ENCODE measurements at places on chromosomes 13 and 19. TPM values are rescaled to one million over a fixed set of nuclear protein-coding genes. Genes with fewer than 3 reads are reported as not detected.
A peak's percentile ranks its signal among the peaks of the same experiment; 100 is the strongest.

DNA sequence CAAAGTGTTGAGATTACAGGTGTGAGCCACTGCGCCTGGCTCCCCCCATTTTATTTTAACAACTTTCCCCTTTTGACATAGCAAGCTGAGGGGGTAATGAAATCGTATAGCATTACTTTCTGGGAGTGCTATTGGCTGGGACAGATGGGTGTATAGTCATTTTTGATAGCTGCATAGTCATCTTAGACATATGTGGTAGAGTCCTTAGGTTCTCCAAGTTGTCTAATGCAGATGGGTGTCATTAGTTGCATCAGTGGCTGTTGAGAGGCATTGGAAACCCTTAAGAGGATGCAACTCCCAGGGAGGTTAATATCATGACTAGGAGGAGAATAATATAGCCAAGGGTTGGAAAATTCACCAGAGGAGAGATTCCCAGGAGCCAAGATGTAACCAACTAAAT lies 28.6 kb upstream of the PNMA8B start:
- DNase-seq, result no peak
- no peak overlapping the region for H3K27ac ChIP-seq
- H3K27me3 ChIP-seq, result no peaks in the 10 kb centered on the region
- no peak overlapping the region for H3K4me3 ChIP-seq
- no peaks in the 10 kb centered on the region for H3K4me1 ChIP-seq
- H3K36me3 ChIP-seq, result no peaks in the 10 kb centered on the region

- no peaks in the 10 kb centered on the region for H3K4me1 ChIP-seq
- DNase-seq, result no peak
- H3K36me3 ChIP-seq, result no peaks in the 10 kb centered on the region
- H3K4me3 ChIP-seq, result no peak overlapping the region
- H3K27ac ChIP-seq, result no peak overlapping the region
Observed at GRCh38 chr13:65085977-65086376, 2144.2 kb downstream of the PCDH9 start.

KLK14 gene
- not detected for total RNA-seq

GRCh38 chr19:31312009-31312676 lies 37.1 kb downstream of the TSHZ3 start:
- H3K36me3 ChIP-seq, result no peaks in the 10 kb centered on the region
- no peak overlapping the region for H3K27ac ChIP-seq
- H3K4me3 ChIP-seq, result no peak overlapping the region
- peaks cover 4% of the 10 kb centered on the region for H3K4me1 ChIP-seq
- no peak for DNase-seq
- H3K27me3 ChIP-seq, result no peaks in the 10 kb centered on the region

DNA sequence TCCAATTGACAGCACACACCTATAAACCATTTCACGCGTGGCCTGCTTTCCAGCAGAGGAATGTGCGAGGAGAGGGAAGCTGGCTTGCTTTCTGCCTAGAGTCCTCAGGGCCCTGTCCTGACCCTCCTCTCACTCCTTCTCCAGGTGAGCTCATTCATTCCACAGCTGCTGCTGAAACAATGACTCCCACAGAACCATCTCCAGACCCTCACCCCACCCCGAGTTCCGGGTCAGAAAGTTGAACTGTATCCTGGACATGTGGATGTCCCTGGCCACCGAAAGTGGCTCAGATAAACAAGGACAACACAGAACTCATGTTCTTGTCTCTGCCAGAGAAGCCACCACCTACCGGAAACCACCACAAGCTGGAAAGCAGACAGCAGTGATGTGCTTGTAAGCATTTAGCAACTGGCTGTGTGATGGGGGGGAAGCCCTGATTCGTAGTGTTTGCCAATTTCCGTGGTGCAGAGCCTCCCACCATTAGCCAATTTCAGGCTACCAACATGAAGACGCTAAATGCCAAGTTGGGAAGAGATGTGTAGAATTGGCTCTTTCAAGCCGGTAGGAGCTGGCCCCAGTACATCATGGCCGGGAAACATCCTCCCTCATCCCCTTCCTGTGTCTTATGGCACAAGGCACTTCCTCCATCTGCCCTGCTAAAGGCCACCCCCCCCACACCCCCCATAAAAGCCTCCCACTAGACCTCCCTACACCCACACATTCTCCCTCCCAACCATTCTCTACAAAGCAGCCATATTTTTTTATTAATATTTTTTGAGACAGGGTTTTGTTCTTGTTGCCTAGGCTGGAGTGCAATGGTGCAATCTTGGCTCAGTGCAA lies 5.0 kb downstream of the SYCE2 start:
- H3K27ac ChIP-seq, result peak overlapping the region; percentile 17
- H3K36me3 ChIP-seq, result no peaks in the 10 kb centered on the region
- no peak overlapping the region for H3K4me3 ChIP-seq
- no peak for DNase-seq
- H3K4me1 ChIP-seq, result peaks cover 13% of the 10 kb centered on the region
- no peaks in the 10 kb centered on the region for H3K27me3 ChIP-seq

DNA sequence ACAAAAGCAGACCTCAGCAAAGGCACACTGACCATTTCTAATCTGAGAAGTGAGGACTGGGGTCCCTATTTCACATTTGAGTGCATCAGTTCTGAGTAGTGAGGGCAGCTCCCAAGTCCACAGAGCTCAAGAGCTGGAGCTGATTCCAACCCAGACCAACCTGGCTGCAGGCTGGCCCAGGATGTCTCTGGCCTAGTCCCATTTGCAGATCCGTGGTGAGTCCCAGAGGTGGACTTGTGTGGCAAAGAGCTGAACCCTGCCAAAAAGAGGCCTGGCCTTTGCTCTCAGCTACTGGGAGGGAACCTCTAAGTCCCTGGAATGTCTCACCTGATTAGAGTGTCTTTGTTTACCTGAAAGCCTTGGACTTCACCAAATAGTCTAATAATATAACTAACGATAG lies 14.6 kb downstream of the SIGLEC7 start:
- H3K27me3 ChIP-seq, result no peaks in the 10 kb centered on the region
- no peaks in the 10 kb centered on the region for H3K4me1 ChIP-seq

DCUN1D2 gene
- 84.0 TPM for total RNA-seq

GRCh38 chr13:49806126-49806536 lies 13.6 kb upstream of the KPNA3 start:
- no peak overlapping the region for H3K27ac ChIP-seq
- H3K27me3 ChIP-seq, result no peaks in the 10 kb centered on the region
- DNase-seq, result no peak
- H3K36me3 ChIP-seq, result no peaks in the 10 kb centered on the region
- no peak overlapping the region for H3K4me3 ChIP-seq

NLRP5 gene
- not detected for total RNA-seq

- no peaks in the 10 kb centered on the region for H3K36me3 ChIP-seq
- no peak for DNase-seq
- H3K4me1 ChIP-seq, result no peaks in the 10 kb centered on the region
Observed at GRCh38 chr19:33684538-33685232, 62.9 kb downstream of the CHST8 start.

DNA sequence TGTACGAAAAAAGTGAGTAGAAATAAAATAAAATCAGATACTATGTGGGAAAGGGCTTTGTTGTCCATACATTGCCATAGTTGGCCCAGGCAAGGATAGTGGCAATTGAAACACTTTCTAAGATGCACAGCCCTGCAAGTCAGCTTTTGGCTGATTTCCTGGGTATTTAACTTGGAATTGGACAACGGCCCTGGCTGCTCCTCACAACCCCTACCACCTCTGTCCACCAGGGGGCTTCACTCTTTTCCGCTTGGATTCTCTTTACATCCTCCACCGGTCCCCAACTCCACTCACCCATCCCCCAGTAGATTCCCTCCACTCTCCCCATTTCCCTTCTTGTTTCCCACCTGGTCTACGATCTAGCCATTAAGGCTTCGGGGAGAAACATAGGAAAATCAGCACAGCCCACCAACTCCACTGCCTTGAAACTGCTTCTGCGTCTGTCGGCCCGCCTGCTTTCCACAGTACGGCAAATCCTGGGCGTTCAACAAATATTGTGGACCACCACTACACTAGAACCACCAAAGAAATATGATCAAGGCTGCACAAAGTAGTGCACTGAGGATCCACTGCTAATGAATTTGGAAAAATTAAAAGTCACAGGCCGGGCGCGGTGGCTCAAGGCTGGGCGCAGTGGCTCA lies 48.6 kb upstream of the GTF3A start:
- H3K36me3 ChIP-seq, result no peaks in the 10 kb centered on the region
- H3K27me3 ChIP-seq, result no peaks in the 10 kb centered on the region
- H3K4me3 ChIP-seq, result no peak overlapping the region
- H3K27ac ChIP-seq, result no peak overlapping the region
- no peaks in the 10 kb centered on the region for H3K4me1 ChIP-seq

C13orf42 gene
- total RNA-seq, result not detected

GRCh38 chr13:44932850-44933251 lies 56.4 kb downstream of the NUFIP1 start:
- no peaks in the 10 kb centered on the region for H3K36me3 ChIP-seq
- H3K27ac ChIP-seq, result peak overlapping the region; percentile 75
- DNase-seq, result no peak
- no peaks in the 10 kb centered on the region for H3K27me3 ChIP-seq
- H3K4me3 ChIP-seq, result no peak overlapping the region

- no peak for DNase-seq
- no peaks in the 10 kb centered on the region for H3K27me3 ChIP-seq
- no peaks in the 10 kb centered on the region for H3K4me1 ChIP-seq
- no peak overlapping the region for H3K4me3 ChIP-seq
- H3K27ac ChIP-seq, result no peak overlapping the region
Observed at GRCh38 chr13:94239135-94239534, 240.3 kb downstream of the DCT start.

DNA sequence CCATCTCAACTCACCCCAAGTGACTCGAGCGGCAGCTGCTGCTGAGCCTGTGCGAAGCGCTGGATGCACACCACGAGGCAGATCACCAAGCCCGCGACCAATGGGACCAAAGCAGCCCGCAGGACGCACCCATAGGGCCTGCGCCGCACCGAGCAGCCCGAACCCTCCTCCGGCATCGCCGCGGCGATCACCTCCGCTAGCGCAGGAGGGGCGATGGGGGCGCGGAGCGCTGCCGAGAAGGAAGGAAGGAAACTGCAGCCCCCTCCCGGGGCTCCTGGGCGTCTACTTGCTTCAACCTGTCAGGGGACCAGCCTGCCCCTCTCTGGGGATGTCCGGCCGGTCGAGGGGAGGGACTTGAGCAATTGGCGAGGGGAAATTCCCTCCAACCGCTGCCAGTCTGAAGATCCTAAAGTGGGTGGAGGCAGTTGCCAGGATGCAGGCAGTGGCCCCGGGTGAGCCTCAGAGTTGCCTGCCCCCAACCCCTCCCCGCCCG lies at the start of gene CD70:
Gene CD70, minus strand, starts transcription at position 324 of the 493 bp plus-strand sequence. Its CDS starts 148 bp downstream, at position 176.
- H3K4me3 ChIP-seq, result peak within 1 kb of the TSS; percentile 15
- H3K27me3 ChIP-seq, result peaks cover 78% of the 10 kb centered on the region
- no peaks in the 10 kb centered on the region for H3K4me1 ChIP-seq
- H3K27ac ChIP-seq, result no peak within 1 kb of the TSS
- H3K36me3 ChIP-seq, result no peaks in the 10 kb centered on the region

- DNase-seq, result no peak
- no peaks in the 10 kb centered on the region for H3K4me1 ChIP-seq
- H3K27ac ChIP-seq, result no peak overlapping the region
- no peaks in the 10 kb centered on the region for H3K36me3 ChIP-seq
- peaks cover 12% of the 10 kb centered on the region for H3K27me3 ChIP-seq
- no peak overlapping the region for H3K4me3 ChIP-seq
Observed at GRCh38 chr19:34075661-34076091, 96.6 kb upstream of the LSM14A start.

CEACAM20 gene
- total RNA-seq, result not detected

- no peak overlapping the region for H3K4me3 ChIP-seq
- no peaks in the 10 kb centered on the region for H3K27me3 ChIP-seq
- H3K4me1 ChIP-seq, result no peaks in the 10 kb centered on the region
- peaks cover 63% of the 10 kb centered on the region for H3K36me3 ChIP-seq
- no peak for DNase-seq
Observed at GRCh38 chr13:25249001-25249543, 38.2 kb downstream of the MTMR6 start.

DNA sequence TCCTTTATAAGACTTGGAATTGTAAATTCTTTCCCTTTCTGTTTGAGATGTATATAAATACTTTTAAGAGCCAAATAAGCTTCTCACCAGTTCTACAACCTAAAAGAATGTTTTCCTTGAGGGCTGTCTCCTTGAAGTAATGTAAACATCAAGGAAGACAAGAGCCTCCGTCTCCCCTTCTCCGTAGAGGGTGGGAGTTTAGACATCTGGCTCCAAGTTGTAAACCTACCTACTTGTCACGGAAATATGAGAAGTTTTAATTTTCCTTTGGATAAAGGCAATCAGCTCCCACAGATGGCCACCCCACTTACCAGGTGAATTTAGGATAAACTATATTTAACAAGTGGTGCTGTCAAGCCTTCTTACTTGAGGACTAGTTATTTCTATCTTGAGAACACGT lies 237.9 kb downstream of the NALCN start:
- H3K4me3 ChIP-seq, result no peak overlapping the region
- DNase-seq, result no peak
- no peaks in the 10 kb centered on the region for H3K4me1 ChIP-seq
- H3K36me3 ChIP-seq, result no peaks in the 10 kb centered on the region
- no peaks in the 10 kb centered on the region for H3K27me3 ChIP-seq
- no peak overlapping the region for H3K27ac ChIP-seq

- no peak for DNase-seq
- no peak overlapping the region for H3K4me3 ChIP-seq
- no peaks in the 10 kb centered on the region for H3K27me3 ChIP-seq
- no peaks in the 10 kb centered on the region for H3K4me1 ChIP-seq
- no peak overlapping the region for H3K27ac ChIP-seq
- no peaks in the 10 kb centered on the region for H3K36me3 ChIP-seq
Observed at GRCh38 chr19:40159744-40160143, 31.5 kb upstream of the MAP3K10 start.

DNA sequence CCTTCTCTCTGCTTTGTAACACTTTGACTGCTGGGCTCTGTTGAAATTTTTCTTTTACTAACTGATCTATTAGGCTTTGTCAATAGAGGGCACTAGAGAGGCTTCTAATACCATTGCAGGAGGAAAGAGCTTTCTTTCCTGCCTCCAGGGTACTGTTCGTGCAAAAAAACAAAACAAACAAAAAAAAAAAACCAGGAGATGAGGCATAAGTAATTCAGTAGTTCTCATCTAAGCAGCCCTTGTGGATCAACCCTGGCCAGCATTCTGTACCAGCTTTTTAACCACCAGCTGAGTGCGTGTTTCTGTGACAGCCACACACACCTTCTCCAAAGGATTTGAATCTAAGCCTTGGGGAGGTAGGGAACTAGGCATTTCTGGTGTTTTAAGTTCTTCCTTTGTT lies 1707.6 kb upstream of the SLC10A2 start:
- no peaks in the 10 kb centered on the region for H3K4me1 ChIP-seq
- no peaks in the 10 kb centered on the region for H3K27me3 ChIP-seq
- DNase-seq, result no peak
- H3K36me3 ChIP-seq, result no peaks in the 10 kb centered on the region
- H3K27ac ChIP-seq, result no peak overlapping the region
- H3K4me3 ChIP-seq, result no peak overlapping the region

OR10H1 gene
- not detected for total RNA-seq

DNA sequence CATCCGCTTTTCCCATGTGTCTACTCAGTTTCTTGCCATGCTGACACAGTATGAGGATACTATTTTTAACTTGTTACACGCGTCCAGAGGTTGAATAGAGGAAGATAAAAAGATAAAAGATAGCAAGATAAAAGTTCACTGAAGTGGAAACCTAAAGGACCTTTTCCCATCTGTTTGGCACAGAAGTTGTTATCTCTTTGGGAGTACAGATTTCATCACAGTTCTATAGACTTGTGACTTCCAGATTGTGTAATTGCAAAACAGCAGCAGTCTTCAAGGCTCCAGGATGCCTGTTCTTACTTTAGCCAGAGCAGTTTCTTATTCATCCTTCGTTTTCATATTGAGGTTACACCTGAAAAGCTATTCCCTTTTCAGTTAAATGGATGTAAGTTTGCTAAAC lies 369.2 kb downstream of the GPC5 start:
- H3K4me1 ChIP-seq, result no peaks in the 10 kb centered on the region
- no peak for DNase-seq
- no peak overlapping the region for H3K4me3 ChIP-seq
- H3K36me3 ChIP-seq, result no peaks in the 10 kb centered on the region

- H3K4me3 ChIP-seq, result peak overlapping the region; percentile 51
- H3K36me3 ChIP-seq, result peaks cover 19% of the 10 kb centered on the region
- no peak overlapping the region for H3K27ac ChIP-seq
Observed at GRCh38 chr19:33193269-33193864, 763 bp upstream of the LRP3 start.

Measured in psoas muscle (tissue), 8 donors.